ENCODE measurements at places on chromosomes 13 and 19. TPM values are rescaled to one million over a fixed set of nuclear protein-coding genes. Genes with fewer than 3 reads are reported as not detected.

- DNase-seq = no peak
These were observed 5.8 kb upstream of the OPA3 start for GRCh38 chr19:45590300-45591003.

GRCh38 chr19:14559916-14560775 lies 11.7 kb downstream of the NDUFB7 start:
- no peak for DNase-seq

GRCh38 chr19:14337510-14337909 lies 43.7 kb upstream of the ADGRE5 start:
- DNase-seq = no peak

The CGB5 gene
- total RNA-seq = not detected

The TRAPPC2B gene
- 20.2 TPM for total RNA-seq

Data from suprapubic skin (tissue), 4 donors.